PC-3 (cell line): ENCODE measurements at places on chromosomes 5 and 9.
A peak's percentile ranks its signal among the peaks of the same experiment; 100 is the strongest.

- H3K4me1 ChIP-seq = no peaks in the 10 kb centered on the region
- no peak overlapping the region for H3K4me3 ChIP-seq
These were observed 228.2 kb upstream of the TYRP1 start for GRCh38 chr9:12464910-12465512.

DNA sequence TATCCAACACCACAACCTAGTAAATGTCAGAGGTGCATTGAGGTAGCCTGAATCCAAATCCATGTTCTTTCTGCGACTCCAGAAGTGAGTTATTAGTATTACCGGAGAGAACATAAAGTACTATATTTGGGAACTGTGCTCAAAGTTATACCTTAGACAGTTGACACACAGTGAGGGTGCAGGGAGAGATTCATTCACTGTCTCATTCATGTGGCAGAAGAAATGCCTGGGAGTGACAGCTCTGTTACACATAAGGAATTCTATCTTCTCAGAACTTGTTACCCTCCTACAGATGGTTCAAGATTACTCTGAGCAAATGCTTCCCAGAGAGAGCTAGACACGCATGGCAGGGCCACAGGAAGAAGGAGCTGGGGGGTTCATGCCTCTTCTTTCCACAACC lies 103.0 kb downstream of the ATP10B start:
- DNase-seq = no peak
- H3K36me3 ChIP-seq = no peaks in the 10 kb centered on the region
- H3K4me1 ChIP-seq = no peaks in the 10 kb centered on the region
- no peak overlapping the region for H3K4me3 ChIP-seq

GRCh38 chr5:120621339-120621738 lies 157.2 kb downstream of the PRR16 start:
- no peaks in the 10 kb centered on the region for H3K27me3 ChIP-seq
- H3K4me3 ChIP-seq = no peak overlapping the region
- H3K27ac ChIP-seq = no peak overlapping the region
- H3K4me1 ChIP-seq = peaks cover 15% of the 10 kb centered on the region

DNA sequence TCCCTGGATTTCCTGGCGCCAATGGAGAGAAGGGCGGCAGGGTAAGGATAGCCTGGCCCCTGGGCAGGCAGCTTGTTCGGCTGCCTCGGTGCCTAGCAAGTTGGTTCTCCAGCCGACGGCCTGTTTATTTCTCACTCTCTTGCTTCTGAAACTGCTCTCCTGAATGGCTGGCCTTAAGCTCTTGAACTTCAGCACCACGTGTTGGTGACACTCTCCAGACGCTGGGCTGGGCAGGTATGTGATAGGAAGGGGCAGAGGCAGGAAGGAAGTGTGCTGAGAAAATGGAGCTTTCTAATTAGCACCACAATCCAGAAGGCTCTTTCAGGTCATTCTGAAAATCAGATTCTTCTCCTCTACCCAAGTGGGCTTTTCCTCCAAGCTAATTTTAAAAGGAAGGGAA lies 91.4 kb upstream of the FCN2 start:
- H3K36me3 ChIP-seq = no peaks in the 10 kb centered on the region
- no peak overlapping the region for H3K4me3 ChIP-seq
- no peaks in the 10 kb centered on the region for H3K27me3 ChIP-seq

- no peaks in the 10 kb centered on the region for H3K36me3 ChIP-seq
- no peaks in the 10 kb centered on the region for H3K4me1 ChIP-seq
- peak; percentile 55 for DNase-seq
- no peak overlapping the region for H3K27ac ChIP-seq
These were observed 16.1 kb upstream of the FRRS1L start for GRCh38 chr9:109182940-109183798.

- H3K36me3 ChIP-seq = no peaks in the 10 kb centered on the region
- no peaks in the 10 kb centered on the region for H3K27me3 ChIP-seq
- DNase-seq = peak; percentile 46
- no peak overlapping the region for H3K4me3 ChIP-seq
- H3K27ac ChIP-seq = peak overlapping the region; percentile 68
These were observed 9.6 kb downstream of the TMOD1 start for GRCh38 chr9:97510797-97511654.

DNA sequence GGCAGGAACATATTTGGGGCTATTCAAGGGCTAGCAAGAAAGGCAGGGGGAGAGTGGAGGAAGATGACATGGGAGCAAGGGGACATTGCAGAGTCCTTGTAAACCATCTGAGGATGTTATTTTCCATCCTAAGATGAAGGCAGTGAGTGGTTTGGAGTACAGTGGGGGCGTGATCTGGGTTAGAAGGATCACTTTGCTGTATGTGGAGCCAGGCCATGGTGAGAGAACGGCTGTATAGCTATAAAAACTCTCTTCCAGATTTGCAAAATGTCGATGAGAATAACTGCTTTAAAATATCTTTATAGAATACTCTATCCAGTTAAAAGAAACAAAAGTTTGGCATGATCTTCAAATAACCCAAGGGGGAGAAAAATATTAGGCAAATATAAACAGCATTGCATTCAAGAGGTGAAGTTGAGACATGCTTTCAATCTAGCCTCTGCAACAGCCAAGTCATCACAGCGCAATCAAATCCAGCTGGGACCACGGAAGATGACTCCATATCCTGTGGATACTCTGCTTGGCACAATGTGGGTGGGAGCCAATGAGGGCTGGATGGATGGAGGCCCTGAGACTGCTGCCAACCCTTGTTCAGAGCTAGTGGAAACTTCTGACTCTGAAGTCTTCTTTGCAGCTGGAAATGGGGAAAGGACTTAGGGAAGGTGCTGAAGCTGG lies 111.5 kb upstream of the BASP1 start:
- DNase-seq = peak; percentile 46
- H3K27me3 ChIP-seq = no peaks in the 10 kb centered on the region
- no peaks in the 10 kb centered on the region for H3K36me3 ChIP-seq
- H3K27ac ChIP-seq = no peak overlapping the region
- H3K4me3 ChIP-seq = no peak overlapping the region

GRCh38 chr5:55231029-55231918 lies 2.1 kb downstream of the CCNO start:
- H3K27me3 ChIP-seq = no peaks in the 10 kb centered on the region
- no peaks in the 10 kb centered on the region for H3K36me3 ChIP-seq
- peak; percentile 9 for DNase-seq

DNA sequence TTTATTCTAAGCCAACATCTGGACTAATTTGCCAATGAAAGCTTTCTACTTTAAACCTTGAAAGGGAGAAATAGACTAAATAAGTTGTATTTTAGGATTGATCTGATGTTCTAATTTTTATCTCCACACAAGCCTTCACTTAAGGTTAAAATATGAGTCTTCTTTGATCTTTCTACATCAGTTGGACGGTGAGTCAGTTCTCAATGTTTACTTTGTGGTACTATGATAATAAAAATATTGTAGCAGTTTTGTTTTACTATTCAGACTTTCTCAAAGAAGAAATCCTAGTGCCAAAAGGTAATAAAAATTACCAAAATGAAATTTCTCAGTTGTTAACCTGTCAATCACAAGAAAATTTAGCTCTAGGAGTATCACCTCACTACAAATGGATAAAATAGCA lies 203.5 kb upstream of the RGMB start:
- H3K4me3 ChIP-seq = no peak overlapping the region
- H3K36me3 ChIP-seq = no peaks in the 10 kb centered on the region

DNA sequence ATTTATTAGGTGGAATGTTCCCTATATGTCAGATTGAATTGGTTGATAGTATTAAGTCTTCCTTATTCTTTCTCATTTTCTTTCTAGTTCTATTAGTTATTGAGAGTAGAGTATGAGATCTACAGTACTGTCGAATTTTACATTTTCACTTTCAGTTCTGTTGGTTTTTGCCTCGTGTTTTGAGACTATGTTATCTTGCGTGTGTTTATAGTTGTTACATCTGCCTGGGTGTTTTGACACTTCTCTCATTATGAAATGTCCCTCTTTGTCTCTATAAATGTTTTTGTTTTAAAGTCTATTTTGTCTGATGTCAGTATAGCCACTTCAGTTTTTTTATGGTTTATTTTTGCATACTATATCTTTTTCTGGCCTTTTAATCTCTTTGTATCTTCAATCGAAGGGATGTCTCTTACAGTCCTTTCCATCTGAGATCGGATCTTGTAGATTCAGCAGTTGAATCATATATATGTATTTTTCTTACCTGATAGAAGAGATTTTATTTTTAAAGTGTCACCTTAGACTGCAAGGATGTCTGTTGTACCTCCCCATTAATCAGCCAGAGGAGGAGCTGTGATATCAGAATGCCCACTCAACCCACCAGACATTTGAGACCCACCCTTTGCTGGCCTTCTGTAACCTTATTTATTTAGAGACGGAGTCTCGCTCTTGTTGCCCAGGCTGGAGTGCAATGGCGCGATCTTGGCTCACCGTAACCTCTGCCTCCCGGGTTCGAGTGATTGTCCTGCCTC lies 20.7 kb downstream of the EHMT1 start:
- no peaks in the 10 kb centered on the region for H3K27me3 ChIP-seq
- no peaks in the 10 kb centered on the region for H3K36me3 ChIP-seq
- no peaks in the 10 kb centered on the region for H3K4me1 ChIP-seq
- no peak overlapping the region for H3K27ac ChIP-seq

- no peak overlapping the region for H3K27ac ChIP-seq
- H3K27me3 ChIP-seq = no peaks in the 10 kb centered on the region
- H3K4me1 ChIP-seq = no peaks in the 10 kb centered on the region
- H3K36me3 ChIP-seq = no peaks in the 10 kb centered on the region
- no peak for DNase-seq
These were observed 50.4 kb downstream of the RASGRF2 start for GRCh38 chr5:81010336-81011169.

DNA sequence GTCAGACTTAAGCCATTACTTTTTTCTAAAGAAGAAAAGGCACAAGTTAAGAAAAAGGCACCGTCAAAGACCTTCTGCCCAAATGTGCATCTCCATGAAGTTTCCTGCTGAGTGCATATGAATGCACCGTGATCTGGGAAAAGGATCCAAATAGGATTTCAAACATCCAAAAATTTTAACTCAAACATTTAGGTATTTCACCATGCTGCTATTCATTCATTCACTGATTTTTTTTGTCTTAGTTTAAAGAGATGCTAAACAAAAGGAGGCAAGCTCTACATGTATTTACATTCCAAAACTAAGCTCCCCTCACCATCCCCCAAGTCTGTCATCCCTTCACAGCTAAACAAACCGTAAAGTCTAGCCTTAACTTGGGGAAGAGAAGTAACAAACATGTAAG lies 291.9 kb downstream of the ARL15 start:
- H3K4me3 ChIP-seq = no peak overlapping the region
- H3K27me3 ChIP-seq = no peaks in the 10 kb centered on the region
- H3K27ac ChIP-seq = no peak overlapping the region
- no peak for DNase-seq

DNA sequence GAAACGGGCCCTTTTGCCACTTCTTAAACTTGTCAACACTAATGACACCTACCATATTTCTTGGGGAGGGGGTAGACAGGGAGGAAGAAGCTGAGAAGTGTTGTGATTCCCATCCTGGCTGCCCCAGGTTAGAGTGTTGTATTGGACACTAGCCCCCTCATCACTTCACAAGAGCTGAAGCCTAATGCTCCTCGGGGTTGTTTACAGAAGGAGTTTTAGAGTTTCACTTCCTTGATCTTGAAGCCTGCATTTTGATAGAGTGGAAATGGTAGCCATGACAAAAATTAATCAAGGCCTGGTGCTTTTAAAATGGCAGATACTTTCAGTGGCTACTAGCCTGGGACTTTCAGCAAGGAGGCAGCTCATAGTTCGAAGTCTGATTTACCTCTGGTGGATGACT lies 11.0 kb upstream of the FAM120AOS start:
- no peaks in the 10 kb centered on the region for H3K27me3 ChIP-seq
- no peaks in the 10 kb centered on the region for H3K36me3 ChIP-seq
- H3K4me1 ChIP-seq = peaks cover 26% of the 10 kb centered on the region
- no peak overlapping the region for H3K27ac ChIP-seq
- no peak overlapping the region for H3K4me3 ChIP-seq

- H3K4me1 ChIP-seq = peaks cover 40% of the 10 kb centered on the region
- 0 out of 2 replicates have a peak overlapping the region, but pooled peaks have one; percentile 23 for H3K27ac ChIP-seq
- peak; percentile 82 for DNase-seq
- H3K27me3 ChIP-seq = no peaks in the 10 kb centered on the region
- no peak overlapping the region for H3K4me3 ChIP-seq
- no peaks in the 10 kb centered on the region for H3K36me3 ChIP-seq
These were observed 123.7 kb downstream of the EBF1 start for GRCh38 chr5:158976035-158976434.

- 0 out of 2 replicates have a peak, but pooled peaks cover 3% of the 10 kb centered on the region for H3K4me1 ChIP-seq
- no peaks in the 10 kb centered on the region for H3K36me3 ChIP-seq
- peak overlapping the region; percentile 32; the same call in 1 of the 2 replicates for H3K4me3 ChIP-seq
These were observed 1.4 kb downstream of the NDUFA8 start for GRCh38 chr9:122158202-122158601.

- H3K36me3 ChIP-seq = no peaks in the 10 kb centered on the region
- H3K27ac ChIP-seq = no peak overlapping the region
- DNase-seq = no peak
- no peak overlapping the region for H3K4me3 ChIP-seq
- H3K4me1 ChIP-seq = no peaks in the 10 kb centered on the region
These were observed 8.1 kb upstream of the ZBED3 start for GRCh38 chr5:77095189-77095588.

- H3K4me1 ChIP-seq = no peaks in the 10 kb centered on the region
- no peak overlapping the region for H3K4me3 ChIP-seq
- no peaks in the 10 kb centered on the region for H3K36me3 ChIP-seq
- DNase-seq = peak; percentile 22
- H3K27ac ChIP-seq = no peak overlapping the region
These were observed 270.7 kb upstream of the WWC1 start for GRCh38 chr5:168020542-168021294.

- H3K36me3 ChIP-seq = no peaks in the 10 kb centered on the region
- no peaks in the 10 kb centered on the region for H3K27me3 ChIP-seq
- peak; percentile 78 for DNase-seq
These were observed 10.6 kb upstream of the CXXC5 start for GRCh38 chr5:139637438-139638089.

- DNase-seq = no peak
- H3K36me3 ChIP-seq = no peaks in the 10 kb centered on the region
- no peak overlapping the region for H3K4me3 ChIP-seq
- no peak overlapping the region for H3K27ac ChIP-seq
These were observed 30.7 kb downstream of the MED10 start for GRCh38 chr5:6347673-6348072.

DNA sequence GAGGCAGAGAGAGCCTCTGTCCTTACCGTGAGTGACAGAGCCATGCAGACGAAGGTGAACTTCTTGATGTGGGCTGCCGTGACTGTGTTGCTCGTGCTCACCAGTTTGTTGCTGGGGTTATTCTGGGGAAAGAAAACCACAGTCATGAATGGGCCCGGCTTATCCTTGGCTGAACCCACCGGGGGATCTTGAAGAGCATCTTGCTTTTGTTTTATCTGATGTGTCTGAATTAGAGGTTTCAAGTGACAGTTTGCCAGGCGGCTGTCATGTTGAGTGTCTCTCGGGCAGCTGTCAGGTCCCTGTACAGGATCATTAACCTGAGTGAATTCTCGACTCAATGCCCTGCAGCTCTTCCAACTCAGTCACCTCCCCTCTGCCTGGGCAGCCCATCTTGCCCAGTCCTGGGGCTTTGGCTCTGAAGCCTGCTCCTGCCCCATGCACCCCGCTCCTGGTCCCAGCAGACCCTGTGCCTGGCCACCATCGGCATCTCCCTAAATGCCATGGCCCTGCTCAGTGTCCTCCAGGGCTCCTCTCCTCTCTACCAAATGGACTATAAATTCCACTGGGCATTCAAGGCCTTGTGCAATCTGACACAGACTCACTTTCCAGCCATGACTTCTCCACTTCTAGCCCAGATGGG lies 77.4 kb downstream of the OTULIN start:
- no peaks in the 10 kb centered on the region for H3K36me3 ChIP-seq
- no peaks in the 10 kb centered on the region for H3K27me3 ChIP-seq
- H3K27ac ChIP-seq = no peak overlapping the region
- no peak for DNase-seq
- no peak overlapping the region for H3K4me3 ChIP-seq

GRCh38 chr9:74666625-74667316 lies 169.6 kb downstream of the RORB start:
- no peak overlapping the region for H3K27ac ChIP-seq
- no peaks in the 10 kb centered on the region for H3K4me1 ChIP-seq
- DNase-seq = no peak
- H3K36me3 ChIP-seq = no peaks in the 10 kb centered on the region
- no peaks in the 10 kb centered on the region for H3K27me3 ChIP-seq
